SK-N-DZ (cell line): ENCODE measurements at places on chromosomes 16 and 17.
A peak's percentile ranks its signal among the peaks of the same experiment; 100 is the strongest.

GRCh38 chr16:76335180-76335974, 58.2 kb downstream of the CNTNAP4 start:
- DNase-seq = no peak

- DNase-seq = no peak
These were observed 190.9 kb upstream of the CACNG5 start for GRCh38 chr17:66643815-66644710.

- no peak for DNase-seq
These were observed 111.7 kb downstream of the CDH11 start for GRCh38 chr16:65010125-65010524.

GRCh38 chr17:69208640-69209039, 20.0 kb downstream of the ABCA10 start:
- DNase-seq = no peak

GRCh38 chr17:17153071-17153470, 53.1 kb downstream of the PLD6 start:
- no peak for DNase-seq

DNA sequence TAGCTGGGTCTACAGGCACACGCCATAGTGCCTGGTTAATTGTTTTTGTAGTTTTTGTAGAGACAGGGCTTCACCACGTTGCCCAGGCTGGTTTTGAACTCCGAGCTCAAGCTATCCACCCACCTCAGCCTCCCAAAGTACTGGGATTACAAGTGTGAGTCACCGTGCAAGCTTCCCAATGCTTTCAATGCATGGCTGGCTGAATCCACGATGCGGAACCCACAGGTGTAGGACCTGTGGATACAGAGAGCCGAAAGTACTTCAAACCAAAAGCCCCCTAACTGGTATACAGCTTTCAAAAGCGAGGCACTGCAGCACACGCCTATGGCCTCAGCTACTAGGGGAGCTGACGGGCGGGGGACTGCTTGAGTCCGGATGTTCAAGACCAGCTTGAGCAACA, 44.8 kb downstream of the METTL16 start:
- no peak for DNase-seq

GRCh38 chr17:73348018-73348828, 36.4 kb upstream of the CDC42EP4 start:
- no peak for DNase-seq

GRCh38 chr16:49980166-49980565, 44.9 kb upstream of the CNEP1R1 start:
- no peak for DNase-seq

DNA sequence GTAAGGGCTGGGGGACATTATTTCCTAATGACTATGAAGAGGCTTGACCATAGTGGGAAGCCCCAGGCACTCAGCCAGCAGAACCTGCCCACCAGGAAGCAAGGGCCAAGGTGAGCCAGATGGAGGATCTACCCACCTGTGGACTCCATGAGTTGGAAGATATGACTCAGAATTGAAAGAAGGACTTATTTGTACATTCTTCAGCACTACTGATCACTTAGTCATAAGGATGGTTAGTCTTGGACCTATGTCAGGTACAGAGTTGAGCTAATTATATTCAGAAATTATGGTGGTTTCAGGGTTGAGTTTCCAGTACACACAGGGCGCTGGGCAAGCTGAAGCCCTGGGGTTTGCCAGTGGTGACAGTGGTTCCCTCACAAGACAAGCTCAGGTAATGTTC, 24.0 kb upstream of the GRIN2A start:
- DNase-seq = no peak

DNA sequence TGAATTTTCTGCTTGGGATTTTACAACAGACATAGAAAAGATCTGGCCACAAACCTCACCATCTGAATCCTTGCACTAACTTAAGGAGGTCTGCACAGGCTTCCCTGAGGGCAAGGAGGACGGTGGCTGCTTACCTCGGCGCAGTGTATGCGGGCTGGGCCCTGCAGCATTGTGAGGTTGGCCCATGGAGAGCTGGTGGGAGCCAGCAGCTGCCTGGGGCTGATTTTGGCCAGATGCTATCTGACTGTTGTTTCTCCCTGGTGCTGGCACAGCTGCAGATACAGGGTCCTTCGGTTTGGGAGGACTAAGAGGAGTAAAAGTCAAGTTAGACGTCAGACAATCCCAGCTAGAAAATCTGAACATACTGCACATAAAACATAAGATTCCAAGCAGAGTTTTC, 79.8 kb downstream of the ARHGAP17 start:
- no peak for DNase-seq

DNA sequence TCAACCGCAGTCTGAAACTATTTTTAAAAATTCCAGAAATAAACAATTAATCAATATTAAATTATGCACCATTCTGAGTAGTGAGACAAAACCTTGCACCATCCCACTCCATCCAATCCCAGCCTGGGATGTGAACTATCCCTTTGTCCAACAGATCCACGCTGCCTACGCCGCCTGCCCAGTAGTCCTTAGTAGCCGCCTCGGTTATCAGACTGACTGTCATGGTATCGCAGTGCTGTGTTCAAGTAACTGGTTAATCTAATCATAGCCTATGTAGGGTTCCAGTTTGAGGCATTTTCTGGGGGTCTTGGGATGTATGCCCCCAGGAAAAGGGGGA, 437.7 kb downstream of the HS3ST3B1 start:
- DNase-seq = no peak

DNA sequence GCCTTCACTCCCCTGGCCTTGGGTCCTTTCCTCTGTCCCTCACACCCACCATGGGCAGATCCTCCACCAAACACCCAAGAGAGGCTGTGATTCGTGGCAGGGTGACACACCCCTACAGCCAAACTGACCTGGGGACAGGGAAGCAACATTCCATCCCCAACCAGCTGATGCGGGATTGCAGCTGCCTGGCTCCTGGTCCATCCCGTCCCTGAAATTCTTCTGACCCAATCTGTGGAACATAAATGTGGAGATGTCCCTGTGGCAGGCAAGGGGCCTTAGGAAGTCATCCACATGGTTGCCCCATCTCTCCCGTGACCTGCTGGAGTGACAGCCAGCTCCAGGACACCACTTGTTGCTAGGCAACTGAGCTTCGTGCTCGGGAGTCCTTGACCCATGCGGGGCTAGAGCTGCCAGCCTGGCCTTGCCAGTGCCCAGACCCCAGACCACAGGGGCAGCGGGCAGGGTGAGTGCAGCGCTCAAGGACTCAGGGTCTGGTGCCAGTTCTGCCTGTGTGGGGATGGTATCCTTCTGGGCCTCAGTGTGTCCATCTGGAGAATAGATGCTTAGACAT, 34.0 kb upstream of the CPNE2 start:
- DNase-seq = no peak

- peak; percentile 89 for DNase-seq
These were observed 6.3 kb upstream of the MMP28 start for GRCh38 chr17:35801583-35802224.

- DNase-seq = peak; percentile 61
These were observed 1.5 kb upstream of the MAF start for GRCh38 chr16:79601931-79602627.

DNA sequence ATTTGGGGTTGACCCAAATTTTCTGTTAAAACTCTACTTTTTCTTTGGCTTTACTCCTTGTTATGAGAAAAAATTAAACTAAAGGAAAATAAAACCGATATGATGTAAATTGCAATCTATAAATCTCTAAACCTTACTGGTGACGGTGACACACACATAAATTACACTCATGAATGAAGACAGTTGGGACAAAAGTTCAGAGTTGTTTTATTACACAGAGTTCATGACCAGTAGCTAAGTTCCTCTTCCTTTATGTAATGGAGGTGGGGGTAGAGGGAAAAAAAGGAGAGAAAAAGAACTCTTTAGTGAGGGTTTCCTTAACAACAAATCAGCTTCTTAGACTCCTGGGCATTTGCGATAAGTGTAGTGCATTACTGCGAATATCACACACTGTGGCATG, 220.7 kb downstream of the KCNJ2 start:
- no peak for DNase-seq

- DNase-seq = no peak
These were observed 1038.3 kb downstream of the CDH11 start for GRCh38 chr16:64083428-64084129.

GRCh38 chr16:85931596-85932402, 32.8 kb downstream of the IRF8 start:
- DNase-seq = no peak

DNA sequence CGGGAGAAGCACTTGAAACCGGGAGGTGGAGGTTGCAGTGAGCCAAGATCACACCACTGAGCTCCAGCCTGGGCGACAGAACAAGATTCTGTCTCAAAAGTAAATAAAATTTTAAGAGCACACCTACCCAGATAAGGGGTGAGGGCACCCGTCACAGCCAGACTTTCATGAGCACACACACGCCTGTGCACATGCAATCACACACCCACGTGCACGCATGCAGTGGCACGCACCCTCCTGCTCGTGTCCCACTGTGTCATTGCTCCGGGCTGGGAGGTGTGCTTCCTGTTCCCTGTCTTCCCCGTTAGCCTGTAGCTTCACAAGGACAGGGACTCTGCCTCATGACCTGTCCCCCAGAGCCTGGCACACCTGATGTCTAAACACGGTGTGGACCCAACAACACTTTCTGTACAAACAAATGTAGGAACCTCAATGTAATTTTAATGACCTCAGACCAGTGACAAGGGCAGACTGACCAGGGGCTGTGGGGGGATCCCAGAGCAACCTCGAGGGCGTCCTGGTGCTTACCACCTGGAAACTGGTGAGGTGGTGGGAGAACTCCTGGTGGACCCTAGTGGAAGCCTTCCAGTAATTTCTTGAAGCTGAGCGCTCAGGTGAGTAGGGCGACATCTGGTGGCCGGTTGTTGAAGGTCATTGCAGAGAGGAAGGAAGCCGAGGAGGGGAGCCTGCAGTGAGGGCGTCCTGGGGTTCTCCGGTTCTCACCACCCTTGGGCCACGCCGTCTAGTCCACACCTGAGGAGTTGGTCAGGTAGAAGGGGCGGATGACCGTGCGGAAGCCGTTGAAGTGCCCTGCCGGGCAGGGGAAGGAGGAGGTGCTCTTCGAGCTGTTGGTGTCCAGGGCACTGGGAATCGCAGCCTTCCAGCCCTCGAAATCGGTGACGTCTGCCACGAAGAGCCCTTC, 8.6 kb downstream of the LGALS3BP start:
- DNase-seq = peak; percentile 90

GRCh38 chr16:81708266-81709015, 70.7 kb upstream of the PLCG2 start:
- no peak for DNase-seq

- no peak for DNase-seq
These were observed 2.7 kb downstream of the TELO2 start for GRCh38 chr16:1495889-1496262.

- no peak for DNase-seq
These were observed 85.9 kb downstream of the TBC1D16 start for GRCh38 chr17:79949656-79950209.
